Lung microvascular endothelial cell (primary cell): ENCODE measurements at places on chromosomes 4 and X. TPM values are rescaled to one million over a fixed set of nuclear protein-coding genes. Genes with fewer than 3 reads are reported as not detected.

Gene DCX
- not detected in 2 replicates for total RNA-seq

Gene CTAG2
- total RNA-seq = not detected in 2 replicates

GRCh38 chr4:26619784-26620183, 35.9 kb downstream of the TBC1D19 start:
- DNase-seq = no peak

DNA sequence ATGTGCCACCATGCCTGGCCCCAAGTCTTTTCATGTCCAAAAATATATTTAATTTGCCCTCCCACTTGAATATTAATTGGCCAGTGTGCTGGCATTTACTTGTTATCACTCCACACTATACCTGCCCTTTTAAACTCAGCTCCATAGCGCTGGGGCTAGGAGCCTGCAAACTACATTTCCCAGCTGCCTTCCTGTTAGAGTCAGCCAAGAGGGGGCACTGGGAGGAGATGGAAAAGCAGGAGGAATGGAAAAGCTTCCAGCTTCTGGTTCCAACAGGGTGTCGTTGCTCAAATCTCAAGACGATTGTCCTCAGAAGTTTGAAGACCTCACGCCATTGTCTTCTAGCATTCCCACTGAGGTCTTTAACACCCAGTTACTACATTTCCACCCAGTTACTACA, 315.5 kb downstream of the BCOR start:
- DNase-seq = no peak

DNA sequence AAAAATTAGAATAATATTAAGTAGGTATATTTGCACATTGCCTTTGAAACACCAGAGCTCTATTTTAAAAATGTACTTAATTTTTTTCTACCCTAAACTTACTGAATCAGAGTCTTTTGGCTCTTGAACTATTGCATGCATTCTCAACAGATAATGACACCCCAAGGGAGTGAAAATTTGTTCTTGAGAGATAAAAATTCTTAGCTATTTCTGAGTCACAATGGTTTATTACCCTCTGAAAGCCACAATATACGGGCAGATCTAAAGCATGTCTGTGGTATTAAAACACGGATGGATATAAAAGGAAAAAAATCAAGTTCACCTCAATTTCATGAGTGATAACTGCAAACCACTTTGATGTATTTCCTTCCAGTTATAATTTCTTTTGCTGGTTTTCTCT, 636.3 kb upstream of the FTHL17 start:
- DNase-seq = no peak

- peak; percentile 71 for DNase-seq
These were observed 62.3 kb upstream of the PGRMC2 start for GRCh38 chr4:128349921-128350320.

DNA sequence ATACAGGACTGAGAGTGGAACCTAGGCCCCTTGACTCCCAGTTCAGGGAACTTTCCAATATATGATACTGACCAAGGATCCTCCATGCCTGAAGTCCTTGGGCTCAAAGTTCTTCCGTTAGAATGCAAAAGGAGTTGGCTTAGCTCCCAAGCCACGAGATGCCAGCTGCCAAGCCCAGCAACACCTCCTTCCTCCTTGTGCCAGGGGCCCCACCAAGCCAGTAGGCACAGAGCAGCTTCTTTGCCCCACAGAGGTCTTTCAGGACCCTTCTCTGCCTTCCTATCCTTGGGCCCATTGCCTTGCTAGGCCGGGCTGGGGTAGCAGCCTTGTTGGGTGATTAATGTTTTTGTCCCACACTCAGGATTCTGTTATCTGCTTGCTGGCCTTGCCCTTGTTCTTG, 105.6 kb downstream of the EFNB1 start:
- no peak for DNase-seq

- DNase-seq = no peak
These were observed 41.5 kb downstream of the RAB40AL start for GRCh38 chrX:102978594-102978993.

- DNase-seq = no peak
These were observed 670.7 kb downstream of the PCDH7 start for GRCh38 chr4:31390849-31391248.

GRCh38 chr4:47490550-47490949, 5.5 kb downstream of the ATP10D start:
- peak; percentile 52 for DNase-seq

DNA sequence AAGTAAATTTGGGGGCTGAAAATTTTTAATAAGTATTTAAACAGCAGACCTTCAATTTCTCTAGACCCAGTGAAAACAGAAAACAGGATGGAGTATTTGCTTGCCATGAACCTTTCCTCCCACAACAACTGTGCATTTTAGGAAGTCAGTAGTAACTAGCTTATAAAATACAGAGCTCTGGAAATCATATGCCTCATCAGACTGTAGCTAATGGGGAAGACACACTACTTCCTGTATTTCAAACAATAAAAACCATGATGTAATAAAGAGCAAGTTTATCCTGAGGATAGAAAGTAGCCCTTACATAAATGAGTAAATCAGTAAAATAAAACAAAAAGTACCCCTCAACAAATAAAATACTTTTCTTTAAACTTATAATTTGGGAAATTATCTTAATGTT, 280.1 kb upstream of the ZFP42 start:
- no peak for DNase-seq

- DNase-seq = no peak
These were observed 287.0 kb downstream of the GASK1B start for GRCh38 chr4:157885811-157886210.
